ENCODE measurements at places on chromosomes 1 and 21. TPM values are rescaled to one million over a fixed set of nuclear protein-coding genes. Genes with fewer than 3 reads are reported as not detected.

Gene DIPK1A
- 7.3 TPM for total RNA-seq

Gene FAM72C
- total RNA-seq: 10.2 TPM

Gene MYBPH
- total RNA-seq: 0.38 TPM

Gene MANEAL
- total RNA-seq: 13.2 TPM

Gene DNASE2B
- total RNA-seq: not detected

Gene RNU1-3
- under 0.01 TPM for total RNA-seq

Gene OR2G6
- not detected for total RNA-seq

Gene ALPL
- total RNA-seq: 0.19 TPM

DNA sequence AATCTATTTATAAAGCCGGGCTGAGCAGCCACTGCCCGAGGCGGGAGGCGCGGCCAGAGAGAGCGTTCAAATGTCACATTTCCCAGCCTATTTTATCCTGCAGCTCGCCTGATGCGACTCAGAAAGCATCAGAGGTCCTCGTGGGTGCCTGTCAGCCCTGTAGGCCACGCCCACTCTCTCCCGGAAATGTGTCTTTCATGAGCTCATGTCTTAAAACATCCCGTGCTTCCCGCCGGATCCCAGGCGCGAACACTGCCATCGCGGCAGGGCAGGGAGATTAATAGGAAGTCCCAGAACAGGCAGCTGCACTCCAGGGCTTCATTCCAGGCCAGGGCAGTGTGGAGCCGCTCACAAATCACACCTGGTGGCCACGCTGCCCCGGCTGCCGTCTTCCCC, 117.5 kb downstream of the PRDM16 start:
- peak; percentile 23 for DNase-seq

- DNase-seq: no peak
These were observed 30.9 kb downstream of the SLC27A3 start for GRCh38 chr1:153805886-153806719.

GRCh38 chr1:56569661-56570060, 9.7 kb downstream of the PLPP3 start:
- DNase-seq: no peak

GRCh38 chr1:5768014-5768413, 224.2 kb downstream of the NPHP4 start:
- DNase-seq: no peak

- peak; percentile 26 for DNase-seq
These were observed 98.8 kb downstream of the SDCCAG8 start for GRCh38 chr1:243354511-243355153.

DNA sequence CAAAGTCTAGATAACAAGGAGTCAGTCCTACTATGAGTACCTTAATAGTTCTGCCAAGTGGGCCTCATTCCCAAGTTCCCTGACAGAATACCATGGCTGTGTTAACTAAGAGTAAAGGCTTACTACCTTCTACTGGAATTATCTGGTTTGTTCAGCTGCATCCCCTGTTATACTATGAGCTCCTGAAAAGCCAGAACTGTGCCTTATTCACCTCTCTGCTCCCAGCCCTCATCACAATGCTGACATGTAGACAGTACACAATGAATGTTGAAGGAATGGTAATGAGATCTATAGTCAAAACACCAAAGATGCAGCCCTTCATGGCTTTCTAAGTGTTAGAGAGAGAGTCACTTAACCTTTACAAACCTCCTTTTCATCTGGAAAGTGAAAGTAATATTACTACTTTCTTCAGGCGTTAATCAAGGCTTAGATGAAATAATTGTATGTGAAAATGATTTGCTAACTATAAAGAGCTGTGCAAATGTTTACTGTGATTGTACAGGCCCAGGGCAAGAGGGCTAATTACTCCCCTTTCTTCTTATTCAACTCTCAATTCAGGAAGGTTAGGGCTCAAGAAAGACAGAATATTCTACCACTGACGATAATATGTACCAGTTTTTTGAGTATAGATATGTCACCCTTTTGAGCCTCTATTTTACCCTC, 70.3 kb upstream of the MROH9 start:
- no peak for DNase-seq

DNA sequence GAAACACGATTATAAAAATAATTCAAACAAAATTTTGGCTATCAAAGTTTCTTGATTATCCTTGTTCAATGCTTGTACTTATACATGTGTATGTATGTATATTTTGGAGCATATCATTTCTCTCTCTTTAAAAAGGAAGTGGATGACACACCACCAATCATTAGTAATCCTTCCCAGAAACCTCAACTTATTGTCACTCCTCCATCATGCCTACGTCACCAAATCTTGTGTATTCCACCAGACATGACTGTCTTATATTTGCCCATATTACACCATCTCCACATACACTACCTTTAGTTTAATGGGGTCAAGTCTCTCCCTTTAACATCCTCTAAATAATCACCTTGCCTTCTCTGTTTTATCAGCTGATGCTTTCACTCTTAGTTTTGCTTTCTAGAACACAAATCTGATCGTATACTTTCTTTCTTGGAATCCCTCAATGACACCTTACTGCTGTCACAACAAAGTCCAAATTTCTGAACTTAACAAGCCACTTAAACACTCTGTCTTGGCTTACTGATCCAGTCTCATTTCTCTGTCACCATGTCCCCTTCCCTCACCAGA, 124.0 kb downstream of the BRINP3 start:
- peak; percentile 20 for DNase-seq

DNA sequence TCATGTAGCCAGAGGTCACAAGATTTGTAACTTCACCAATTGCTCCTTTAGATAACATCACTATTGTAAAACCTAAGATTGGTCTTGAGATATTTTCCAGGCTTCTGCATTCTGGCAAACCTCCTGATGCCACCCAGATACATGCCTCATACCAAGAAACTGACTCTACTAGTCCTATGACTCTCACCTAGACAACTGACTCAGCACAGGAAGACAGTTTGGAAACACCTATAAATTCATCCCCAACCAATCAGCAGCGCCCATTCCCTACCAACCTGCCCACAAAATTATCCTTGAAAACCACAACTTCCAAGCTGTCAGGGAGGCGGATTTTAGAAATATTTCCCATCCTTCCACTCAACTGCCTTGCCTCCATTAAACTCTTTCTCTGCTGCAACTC, 2.6 kb downstream of the NME7 start:
- peak; percentile 85 for DNase-seq

DNA sequence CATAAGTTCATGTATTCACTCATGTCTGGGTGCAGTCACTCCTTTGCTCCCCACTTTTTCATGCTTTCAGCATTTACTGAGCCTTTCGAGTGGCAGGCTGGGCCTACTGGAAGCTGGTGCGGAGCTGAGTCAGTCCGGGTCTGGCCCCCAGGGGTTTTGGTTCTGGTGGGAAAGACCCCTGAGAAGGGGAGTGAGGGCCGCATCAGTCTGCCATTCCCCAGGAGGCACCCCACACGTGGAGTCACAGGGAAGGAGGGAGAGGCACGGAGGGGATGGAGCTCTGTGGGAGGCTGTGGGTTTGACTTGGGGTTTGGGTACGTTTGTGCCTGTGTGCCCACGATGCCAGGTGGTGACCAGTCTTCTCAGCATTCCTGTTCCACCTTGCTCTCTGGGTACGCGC, 87.9 kb downstream of the PTPRU start:
- DNase-seq: no peak

GRCh38 chr1:42736152-42736551, 3.9 kb downstream of the CLDN19 start:
- DNase-seq: peak; percentile 11

- DNase-seq: no peak
These were observed 27.9 kb downstream of the PATJ start for GRCh38 chr1:61770131-61770530.

DNA sequence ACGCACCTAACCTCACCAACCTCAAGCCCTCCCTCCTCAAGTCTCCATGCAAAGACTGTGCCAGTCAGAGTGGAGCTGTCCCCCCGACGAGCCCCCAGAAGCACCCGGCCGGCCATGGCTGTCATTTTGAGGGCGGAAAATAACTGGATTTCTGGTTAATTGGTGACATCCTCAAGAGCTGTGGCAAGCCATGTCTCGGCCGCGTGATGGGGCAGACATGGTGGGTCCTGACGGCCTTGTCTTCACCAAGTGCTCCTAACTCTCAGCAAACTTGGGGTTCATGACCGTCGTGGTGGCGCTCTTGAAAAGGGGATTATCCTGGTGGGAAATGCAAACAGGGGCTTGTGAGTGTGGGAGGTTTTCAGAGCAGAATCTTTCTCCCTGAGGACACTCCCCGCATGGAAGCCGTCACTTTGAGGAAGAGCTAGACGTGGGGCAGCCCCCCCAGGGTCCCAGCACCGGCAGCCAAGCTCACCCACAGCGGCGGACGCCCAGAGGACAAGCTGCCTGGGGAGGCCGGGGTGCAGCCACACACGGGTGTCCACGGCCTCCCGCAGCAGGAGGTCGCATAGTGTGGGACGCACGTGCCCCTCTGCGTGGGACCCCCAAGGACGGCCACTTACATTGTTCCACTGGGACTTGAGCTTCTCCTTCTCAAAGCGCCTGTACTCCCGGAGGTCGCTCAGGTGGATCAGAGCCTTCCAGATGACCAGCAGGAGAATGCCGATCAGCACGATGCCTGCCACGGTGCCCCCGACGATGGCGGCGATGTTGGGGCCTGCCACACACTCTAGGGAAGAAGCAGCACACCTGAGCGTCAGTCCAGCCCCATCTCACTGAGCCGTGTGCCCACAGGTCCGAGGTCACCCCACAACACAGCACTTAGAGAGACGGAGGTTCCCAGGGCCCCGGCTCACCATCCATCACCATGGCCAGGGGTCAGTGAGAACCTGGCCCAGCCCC, 12.9 kb upstream of the PTTG1IP start:
- DNase-seq: no peak

- DNase-seq: no peak
These were observed 171.7 kb downstream of the KCNJ6 start for GRCh38 chr21:37744551-37744950.

DNA sequence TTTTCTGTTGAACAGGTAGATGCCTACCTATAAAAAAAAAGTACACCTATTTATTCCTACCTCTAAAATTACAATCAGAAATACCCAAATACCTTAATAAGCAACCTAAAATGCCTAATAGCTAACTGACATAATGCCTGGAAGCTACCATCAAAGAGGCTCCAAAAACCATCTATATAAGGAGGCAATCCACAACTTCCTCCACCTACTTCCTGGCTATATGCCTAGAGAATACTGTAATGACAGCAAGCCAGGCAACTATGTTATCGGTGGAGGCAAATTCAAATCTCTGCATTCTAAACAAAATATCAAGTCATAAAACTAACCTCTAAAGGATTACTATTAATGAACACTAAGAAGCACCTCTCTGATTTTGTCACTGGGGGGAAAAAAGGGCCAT, 10.1 kb downstream of the ZNF644 start:
- DNase-seq: no peak

DNA sequence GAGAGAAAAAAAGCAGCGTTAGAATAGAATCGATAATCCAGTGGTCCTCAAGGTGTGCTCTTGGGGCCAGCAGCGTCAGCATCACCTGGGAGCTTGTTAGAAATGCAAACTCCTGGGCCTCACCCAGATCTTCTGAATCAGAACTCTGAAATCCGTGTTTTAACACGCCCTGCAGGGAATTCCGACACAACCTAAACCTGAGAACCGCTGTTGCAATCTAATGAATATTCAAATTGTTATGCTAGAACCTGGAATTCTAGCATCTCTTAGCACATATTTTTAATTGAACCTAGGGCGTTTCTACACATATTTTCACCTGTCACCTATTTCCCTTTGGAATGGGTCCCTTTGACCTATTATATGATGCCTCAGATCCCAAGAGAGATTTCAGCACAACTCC, 175.7 kb downstream of the PSMG1 start:
- no peak for DNase-seq

DNA sequence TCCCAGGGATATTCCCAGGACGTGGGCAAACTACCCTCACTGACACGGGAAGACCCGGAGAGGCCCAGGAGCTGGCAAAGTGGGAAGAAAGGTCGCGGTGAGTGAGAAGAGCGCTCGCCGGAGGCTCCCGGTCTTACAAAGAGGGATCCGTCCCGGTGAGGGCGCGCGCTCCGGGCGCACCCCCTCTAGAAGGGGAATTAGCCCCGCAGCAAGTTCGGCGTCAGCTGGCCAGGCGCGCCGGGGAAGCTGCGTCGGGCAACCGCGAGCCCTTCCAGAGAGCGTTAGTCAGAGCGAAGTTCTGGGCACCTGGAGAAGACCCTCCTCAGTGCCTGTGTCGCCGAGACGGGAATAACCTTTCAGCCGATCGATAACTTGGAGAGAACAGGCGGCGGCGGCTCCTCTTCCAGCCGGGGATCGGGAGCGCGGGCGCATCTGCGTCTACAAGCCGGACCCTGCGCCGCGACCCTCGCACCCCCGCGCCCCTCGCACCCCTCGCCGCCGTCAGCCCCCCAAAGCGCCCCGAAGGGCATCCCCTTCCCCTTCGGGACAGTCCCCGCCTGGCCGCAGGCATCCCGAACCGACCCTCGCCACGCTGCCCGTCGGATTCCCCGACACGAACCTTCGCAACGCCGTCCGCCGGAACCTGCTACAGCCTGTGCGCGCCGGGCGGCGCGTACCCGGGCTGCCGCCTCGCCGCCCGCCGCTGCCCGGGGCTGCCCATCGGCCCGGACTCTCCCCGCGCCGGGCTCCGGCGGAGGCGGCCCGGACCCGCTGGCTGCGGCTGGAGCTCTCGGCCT, 485 bp downstream of the SIPA1L2 start:
- DNase-seq: no peak

DNA sequence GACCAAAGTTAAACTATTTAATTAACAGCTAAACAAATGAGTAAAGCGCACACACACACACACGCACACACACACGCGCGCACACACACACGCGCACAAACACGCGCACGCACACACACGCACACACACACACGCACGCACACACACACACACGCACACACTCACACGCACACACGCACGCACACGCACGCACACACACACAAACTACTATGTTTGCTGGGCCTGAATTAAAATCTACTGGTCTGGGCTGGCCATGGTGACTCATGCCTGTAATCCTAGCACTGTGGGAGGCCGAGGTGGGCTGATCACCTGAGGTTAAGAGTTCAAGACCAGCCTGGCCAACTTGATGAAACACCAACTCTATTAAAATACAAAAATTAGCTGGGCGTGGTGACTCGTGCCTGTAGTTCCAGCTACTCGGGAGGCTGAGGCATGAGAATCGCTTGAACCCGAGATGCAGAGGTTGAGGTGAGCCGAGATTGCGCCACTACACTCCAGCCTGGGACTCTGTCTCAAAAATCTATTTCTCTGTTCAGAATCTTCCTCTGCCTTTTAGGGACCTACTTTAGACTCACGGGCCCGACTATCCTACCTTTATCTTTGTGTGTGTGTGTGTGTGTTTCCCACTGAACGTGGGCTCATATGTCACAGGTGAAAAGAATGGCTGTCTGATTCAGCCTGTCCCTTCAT, 37.5 kb upstream of the DNAJC11 start:
- DNase-seq: no peak

All from A172 (cell line).